ENCODE measurements at places on chromosomes 5 and 9.

DNA sequence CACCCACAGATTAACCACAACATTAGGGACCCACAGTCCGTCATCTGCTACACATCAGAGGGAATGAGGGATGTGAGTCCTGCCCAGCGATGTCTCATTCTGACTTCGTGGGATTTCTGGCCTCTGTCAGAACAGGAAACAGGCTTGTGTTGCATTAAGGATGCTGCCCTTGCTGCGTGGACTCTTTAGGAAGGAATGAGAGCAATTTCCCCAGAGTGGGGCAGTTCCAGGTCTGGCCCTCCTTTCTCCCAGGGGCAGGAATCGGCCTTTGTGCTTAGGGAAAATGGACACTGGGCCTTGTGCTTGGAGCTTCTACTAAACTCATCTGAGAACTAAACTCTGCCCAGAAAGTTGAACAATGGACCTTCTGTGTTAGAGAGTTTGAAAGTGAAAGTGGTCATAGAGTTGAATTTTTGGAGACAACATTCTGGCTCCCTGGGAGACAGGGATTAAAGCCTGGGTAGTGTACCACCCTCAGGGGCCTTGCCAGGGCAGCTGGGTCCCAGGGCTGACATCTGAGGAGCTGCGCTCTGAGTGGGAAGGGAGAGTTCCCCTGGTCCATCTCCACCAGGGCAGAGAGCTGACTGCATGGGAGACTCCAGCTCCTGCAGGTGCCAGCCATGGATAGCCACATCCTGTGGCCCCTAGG is 37.8 kb upstream of the S1PR3 start:
- no peak for DNase-seq

DNA sequence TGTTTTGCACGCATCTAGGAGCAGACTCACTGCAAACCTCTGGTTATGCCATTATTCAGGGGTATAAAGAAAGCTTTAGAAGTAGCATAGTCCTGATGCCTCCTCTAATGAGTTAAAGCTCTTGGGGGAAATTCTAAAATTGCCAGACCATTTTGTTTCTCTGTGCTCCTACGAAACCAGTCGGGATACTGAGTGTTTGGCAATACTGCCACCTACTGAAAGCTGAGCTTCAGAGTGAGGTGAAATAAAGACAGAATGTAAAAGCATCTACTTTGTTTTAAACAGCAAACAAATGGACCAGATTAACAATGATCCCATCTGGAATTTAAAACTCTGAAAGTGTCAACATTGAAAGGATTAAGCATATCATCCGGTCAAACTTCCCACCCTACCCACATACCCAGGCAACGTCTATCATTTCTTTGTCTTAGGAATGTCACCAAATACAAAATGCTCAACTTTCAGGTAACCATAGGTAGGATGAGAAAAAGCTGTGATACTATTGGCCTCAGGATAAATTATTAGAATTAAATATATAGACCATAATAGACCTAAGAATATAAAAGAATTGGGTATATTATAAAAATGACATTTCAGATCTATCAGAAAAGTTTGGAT is 77.8 kb upstream of the SHISAL2B start:
- no peak for DNase-seq

- peak; percentile 74 for DNase-seq
These were observed 44.7 kb upstream of the NKD2 start for GRCh38 chr5:963673-964531.

GRCh38 chr5:108814551-108814950 is 66.9 kb downstream of the FER start:
- no peak for DNase-seq

DNA sequence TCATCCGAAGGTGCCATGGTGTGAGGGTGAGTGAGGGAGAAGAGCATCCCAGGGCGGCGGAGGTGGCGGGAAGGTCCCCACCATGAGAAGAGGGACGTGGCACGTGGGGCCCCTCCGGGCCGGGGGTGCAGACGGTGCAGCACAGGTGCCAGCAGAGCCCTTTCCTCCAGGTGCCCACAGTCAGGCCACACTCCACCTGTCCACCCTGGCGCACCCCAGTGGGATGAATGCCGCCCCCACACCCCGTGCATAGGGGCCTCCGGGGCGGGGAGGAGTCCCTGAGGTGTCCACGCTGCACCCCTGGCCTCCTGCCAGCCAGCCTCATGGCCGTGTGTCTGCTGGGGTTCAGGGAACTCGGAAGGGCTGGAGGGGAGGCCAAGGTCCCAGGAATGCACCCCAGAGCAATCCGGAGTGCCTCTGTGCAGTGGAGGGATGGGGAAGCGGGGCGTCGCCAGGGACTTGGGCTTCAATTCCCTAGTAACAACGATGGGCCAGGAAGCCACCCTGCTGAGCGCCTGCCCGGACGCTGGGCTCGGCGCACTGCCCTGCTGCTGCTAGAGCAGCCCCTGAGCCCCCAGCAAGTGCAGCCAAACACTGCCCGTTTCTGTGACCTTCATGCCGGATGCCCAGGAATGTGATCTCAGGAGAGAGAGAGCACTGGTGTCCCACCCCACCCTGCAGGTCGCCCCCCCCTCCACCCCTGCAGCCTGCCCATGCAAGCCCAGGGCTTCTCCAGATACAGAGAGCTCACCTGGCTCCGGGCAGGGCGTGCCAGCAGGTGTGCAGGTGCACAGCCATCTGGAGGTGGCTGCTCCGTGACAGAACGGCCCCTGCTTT is 8.8 kb upstream of the NACC2 start:
- DNase-seq, result no peak

DNA sequence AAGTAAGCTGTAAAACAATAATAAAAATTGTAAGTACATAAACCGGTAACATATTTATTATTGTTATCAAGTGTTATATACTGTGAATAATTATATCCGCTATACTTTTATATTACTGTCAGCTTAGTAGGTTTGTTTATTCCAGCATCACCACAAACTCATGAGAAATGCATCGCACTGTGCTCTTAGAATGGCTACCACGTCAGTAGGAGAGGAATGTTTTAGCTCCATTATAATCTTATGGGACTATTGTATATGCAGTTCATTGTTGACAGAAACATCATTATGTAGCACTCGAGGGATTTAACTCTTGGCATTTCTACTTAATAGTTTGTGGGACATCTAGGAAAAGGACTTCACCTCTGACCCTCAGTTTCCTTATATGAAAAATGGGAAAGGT is 16.4 kb downstream of the SLC12A2 start:
- DNase-seq, result no peak

- DNase-seq, result no peak
These were observed 76.6 kb downstream of the ARRDC3 start for GRCh38 chr5:91306497-91306896.

- no peak for DNase-seq
These were observed 626.7 kb downstream of the CCDC171 start for GRCh38 chr9:16179566-16179965.

DNA sequence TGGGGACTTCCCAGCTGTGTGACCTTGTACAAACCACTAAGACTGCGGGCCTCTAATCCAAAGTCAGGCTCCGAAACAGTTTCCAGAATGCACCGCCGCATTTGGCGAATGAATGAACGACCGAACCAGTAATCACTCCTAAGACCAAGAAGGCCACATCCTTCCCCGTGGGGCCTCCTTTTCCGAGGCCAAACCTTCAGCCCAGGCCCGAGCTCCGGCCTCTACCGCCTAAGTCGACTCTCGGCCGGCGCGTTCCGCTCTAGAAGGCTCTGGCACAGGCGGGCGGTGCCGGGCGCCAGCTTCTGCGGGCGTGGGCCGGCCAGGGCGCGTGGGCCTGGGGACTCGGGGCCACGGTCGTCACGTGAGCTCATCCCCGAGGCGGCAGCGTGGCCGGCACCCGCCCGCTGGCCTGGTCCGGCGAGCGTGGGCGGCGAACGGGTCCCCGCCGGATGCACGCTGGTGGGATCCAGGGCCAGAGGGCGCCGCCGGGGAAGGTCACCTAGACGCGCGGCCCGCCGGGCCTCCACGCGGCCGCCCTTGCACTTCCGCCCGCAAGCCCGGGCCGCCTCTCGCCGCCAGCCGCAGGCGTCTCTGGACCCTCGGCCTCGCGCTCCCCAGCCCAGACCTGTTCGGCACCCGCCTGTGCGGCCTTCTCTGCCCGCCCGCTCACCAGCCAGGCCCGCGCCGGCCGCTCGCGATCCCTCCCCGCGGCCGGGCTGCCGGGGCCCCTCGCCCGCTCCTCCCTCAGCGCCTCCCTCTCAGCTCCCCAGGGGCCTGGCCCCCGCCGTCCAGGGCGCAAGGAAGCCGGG is 754 bp downstream of the VDAC1 start:
- peak; percentile 79 for DNase-seq

- DNase-seq, result no peak
These were observed 127.6 kb downstream of the SNCAIP start for GRCh38 chr5:122439645-122440044.

DNA sequence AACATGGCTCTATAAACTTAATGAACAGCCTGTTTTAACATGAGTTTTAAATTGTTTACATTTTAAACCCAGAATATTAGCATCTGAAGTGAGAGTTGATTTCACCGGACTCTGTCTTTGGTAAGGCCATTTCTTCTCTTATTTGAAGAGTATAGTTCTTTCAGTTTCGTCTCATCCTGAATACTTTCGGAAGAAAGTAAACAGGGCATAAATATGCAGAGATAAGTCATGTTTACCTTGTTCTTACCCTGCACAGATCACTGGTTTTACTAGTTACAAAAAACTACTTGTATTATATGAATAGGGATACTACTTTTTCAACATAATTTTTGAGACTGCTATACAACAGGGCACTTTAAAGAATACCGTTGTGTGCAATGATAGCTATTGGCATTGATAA is 656.3 kb upstream of the ZNF608 start:
- DNase-seq, result no peak

GRCh38 chr5:142293486-142293885 is 31.3 kb downstream of the SPRY4 start:
- no peak for DNase-seq

GRCh38 chr5:43425983-43426382 is 13.8 kb upstream of the CCL28 start:
- DNase-seq, result no peak

DNA sequence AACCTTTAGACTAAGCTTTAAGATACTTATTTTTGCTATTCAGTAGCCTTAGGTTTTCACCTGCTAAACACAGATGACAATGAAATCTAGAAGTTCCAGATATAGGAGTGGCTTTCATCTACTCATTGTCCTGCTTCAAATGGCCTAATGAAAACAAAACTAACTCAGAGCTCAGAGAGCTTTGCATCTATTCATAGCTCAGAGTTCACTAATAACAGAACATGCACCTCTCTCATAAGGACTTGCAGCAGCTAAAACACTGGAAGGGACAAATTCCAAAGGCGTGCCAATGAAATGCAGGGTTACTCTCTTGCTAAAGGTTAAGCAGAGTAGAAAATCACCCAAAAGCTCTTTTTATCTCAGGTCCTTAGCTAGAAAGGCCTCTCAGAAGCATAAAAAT is 29.0 kb downstream of the SLC31A2 start:
- DNase-seq, result no peak

GRCh38 chr5:98368141-98368540 is 405.3 kb upstream of the RGMB start:
- DNase-seq, result no peak

- no peak for DNase-seq
These were observed 24.4 kb downstream of the TARS1 start for GRCh38 chr5:33465120-33465519.

DNA sequence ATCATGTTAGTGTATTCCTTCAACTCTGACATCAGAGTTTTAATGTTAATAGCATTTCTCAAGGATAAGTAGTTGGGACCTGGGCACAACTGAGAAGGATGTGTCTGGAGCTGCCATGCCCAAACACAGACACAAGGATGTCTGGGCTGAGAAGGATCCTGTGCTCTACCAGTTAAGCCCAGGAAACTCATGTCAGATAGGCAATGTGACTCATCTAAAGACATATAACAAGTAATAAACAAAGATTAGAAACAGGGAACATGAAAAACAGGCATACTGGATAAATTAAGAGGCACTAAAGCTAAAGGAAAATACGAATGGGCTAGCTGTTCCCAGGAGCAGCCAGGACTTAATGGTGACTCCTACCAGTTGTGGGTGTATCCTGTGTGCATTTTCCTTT is 9.1 kb upstream of the EGFLAM start:
- no peak for DNase-seq

GRCh38 chr9:711761-712553 is 129.5 kb upstream of the DMRT1 start:
- DNase-seq, result no peak

GRCh38 chr5:59560553-59560952 is 333.0 kb downstream of the PDE4D start:
- DNase-seq, result no peak

DNA sequence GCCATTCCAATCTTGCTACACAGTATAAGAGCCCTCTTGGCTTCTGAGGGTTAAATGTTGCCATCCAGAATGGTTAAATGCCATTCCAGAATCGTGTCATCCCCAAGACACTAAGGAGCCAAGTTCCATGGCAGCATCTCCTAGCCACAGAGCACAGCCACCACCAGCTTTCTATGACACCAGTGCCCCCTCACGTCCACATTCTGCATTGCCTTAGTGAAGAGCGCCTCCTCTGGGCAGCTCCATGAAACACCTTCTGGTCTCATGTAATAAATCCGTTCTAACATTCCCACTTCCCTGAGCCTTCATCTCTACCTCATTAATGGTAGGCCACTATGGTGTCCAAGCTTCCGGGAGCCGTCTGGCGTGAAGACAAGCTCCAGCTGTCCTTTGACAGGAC is 12.4 kb downstream of the CBY3 start:
- DNase-seq, result no peak

GRCh38 chr5:149762958-149763630 is 33.0 kb downstream of the PPARGC1B start:
- peak; percentile 57 for DNase-seq

DNA sequence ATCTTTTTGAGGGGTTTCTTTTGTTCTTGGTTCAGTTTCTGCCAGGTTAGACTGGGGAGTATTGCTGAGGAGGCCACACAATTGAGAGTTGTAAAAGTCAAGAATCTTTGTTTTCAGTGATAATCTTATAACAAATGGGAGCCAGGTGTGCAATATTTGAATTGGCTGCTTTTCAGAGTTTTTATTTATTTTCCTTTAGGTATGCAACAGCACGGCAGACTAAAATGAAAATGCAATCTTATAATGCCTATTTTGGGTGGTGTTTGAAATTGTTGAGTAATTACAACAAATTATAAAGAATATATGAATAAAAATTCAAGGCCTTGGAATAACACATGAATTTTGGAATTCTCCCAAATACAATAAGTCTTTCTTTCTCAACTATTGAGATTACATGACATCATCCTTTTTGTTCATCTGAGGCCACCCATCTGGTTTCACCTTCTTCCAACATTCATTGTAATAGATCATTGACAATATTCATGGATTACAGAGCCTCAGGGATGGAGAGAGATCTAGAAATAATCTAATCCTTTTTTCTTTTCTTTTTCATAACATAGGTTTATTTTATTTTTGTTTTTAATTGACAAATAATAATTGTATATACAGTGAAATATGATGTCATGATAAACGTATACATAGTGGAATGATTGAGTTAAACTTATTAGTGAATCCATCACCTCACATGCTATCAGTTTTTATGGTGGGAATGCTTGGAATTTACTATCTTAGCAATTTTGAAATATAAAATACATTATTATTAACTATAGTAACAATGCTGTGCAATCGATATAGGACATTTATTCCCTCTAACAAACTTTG is 1061.0 kb downstream of the NR2F1-AS1 start:
- DNase-seq, result no peak

GRCh38 chr5:50401336-50401735 is 39.8 kb downstream of the EMB start:
- DNase-seq, result no peak

Measured in cardiac septum (tissue), 1 donor.